Hematopoietic multipotent progenitor cell treated with erythropoietin and hydrocortisone succinate and interleukin-3 and kit ligand, for 4 days (in vitro differentiated cells): ENCODE measurements at places on chromosomes 12 and 14.
A peak's percentile ranks its signal among the peaks of the same experiment; 100 is the strongest.

- DNase-seq, result no peak
Measured at GRCh38 chr12:57716305-57716704, 22.2 kb downstream of the AGAP2 start.

GRCh38 chr12:66141299-66141698, 10.7 kb upstream of the LLPH start:
- DNase-seq, result no peak

DNA sequence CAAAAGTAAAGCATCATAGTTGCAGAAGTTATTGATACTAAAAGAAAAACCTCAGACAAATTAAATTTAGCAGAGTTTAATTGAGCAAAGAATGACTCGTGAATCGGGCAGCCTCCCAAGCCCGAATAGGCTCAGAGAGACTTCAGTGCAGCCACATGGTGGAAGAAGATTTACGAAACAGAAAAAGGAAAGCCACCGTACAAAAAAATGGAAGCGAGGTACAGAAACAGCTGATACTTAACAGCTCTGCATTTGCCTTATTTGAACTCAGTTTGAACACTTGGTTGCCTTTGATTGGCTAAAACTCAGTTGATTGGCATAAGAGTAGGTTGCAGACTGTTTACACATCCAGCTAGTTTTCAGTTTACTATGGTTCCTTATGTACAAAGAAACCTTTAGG, 12.9 kb downstream of the TTC9 start:
- DNase-seq, result no peak

DNA sequence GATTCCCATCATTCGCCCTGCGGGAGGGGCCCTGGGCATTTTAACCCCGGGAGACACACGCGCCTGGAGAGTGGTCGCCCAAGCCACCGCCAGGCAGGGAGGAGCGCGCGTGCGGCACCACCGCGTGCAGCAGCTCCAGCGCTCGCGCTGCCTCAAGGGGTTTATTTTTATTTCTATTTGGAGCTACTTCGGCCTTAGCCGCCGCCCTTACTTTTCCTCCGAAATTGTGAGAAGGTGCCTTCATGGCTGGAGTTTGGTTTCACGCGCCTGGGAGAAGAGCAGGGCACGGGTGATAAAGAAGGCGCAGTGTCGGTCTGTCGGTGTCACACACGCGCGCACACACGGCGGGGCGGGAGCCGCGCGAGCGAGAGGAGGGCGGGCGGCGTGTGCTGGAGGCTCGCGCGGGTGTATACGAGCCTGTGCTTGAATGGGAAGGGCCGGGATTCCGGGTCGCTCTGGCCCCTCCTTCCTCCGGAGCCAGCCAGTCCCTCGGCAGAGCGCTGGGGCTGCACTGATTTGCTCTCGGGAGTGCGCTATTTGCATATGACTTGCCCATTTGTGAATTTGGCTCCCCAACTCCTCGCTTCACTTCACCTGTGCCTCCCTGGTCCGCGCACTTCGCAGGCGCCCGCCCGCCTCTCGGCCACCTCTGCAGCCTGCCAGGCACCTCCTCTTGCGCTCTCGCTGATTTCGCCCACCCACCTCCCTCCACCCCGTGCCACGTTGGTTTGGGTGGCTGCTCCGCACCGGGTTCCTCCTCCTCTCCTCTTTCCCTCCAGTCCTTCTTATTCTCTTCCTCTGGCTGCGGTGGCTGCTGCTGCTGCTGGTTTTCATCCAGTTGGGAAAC, 932.3 kb downstream of the DIO2 start:
- peak; percentile 85 for DNase-seq

DNA sequence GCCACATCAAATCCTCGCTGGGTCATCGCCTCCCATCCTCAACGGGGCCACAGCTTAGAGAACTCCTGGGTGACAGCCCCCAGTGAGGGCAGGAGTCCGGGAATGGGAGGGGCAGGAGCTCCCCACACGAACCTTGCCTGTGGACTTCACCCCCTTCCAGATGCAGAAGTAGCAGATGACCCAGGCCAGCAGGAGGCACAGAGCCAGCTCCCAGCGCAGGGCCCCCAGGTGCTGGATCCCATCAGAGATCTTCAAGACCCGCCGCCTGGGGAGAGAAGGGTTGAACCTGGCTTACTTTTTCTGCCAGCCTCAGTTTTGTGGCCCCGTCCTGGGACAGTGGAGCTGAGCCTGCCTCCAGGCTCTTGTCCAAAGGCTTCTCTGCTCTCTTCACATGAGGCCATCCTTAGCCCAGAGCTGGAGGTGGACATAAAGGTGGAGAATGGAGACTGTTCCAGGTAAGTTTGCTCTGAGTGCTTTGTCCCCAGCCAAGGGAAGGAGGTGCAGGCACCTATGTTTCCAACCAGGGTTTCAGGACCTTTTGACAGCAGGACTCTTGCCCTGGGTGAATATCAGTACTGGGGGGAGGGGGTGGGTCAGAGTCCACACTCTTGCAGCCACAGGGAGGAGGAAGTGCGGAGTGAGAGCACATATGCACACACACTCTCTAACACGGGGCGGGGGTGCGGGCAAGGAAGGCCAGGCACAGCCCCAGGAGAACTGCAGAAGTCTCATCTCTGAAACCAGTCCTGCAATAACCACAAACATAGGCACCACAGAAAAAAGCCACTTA, 23.3 kb upstream of the SLC6A12 start:
- DNase-seq, result no peak

GRCh38 chr12:124512667-124513296, 54.6 kb downstream of the NCOR2 start:
- DNase-seq, result peak; percentile 88

DNA sequence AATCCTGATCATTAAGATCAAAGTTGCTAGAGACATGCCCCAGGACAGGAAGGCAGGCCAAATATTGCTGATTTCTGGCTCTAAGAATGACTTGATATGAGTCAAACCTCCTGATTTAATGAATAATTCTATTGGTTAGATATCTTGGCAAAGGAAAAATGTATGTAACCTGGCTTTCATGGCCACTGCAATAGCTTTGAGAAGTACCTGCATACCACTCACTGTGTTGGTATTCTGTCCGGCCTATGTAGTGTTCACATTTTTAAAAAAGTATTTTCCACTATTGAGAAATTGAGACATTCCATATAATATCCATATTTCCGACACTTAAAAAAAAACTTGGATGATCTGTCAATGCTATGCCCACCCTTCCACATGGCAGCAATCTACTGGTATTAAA, 283.1 kb upstream of the SOX5 start:
- DNase-seq, result no peak

DNA sequence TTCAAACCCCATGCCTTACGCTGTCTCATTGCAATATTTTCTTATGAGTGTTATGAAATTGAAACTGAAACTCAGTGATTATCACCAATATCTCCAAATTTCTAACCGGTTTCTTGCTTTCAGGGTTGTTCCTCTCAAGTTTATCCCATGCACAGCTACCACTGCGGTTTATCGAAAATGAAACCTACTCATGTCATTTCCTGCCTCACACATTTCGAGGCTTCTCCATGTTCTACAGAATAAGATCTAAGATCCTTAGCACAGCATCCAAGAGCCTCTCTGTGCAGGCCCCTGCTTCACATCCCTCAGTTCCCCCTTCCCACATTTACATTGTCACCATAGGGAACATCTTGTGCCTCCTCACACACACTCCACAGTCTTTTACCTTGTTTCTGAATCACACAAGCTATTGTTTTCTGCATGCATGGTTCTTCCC, 45.5 kb upstream of the FAR2 start:
- peak; percentile 85 for DNase-seq

- DNase-seq, result no peak
Measured at GRCh38 chr12:13945641-13946040, 35.8 kb downstream of the GRIN2B start.

GRCh38 chr14:98614741-98615140, 657.3 kb downstream of the BCL11B start:
- DNase-seq, result no peak

GRCh38 chr14:49036266-49036665, 549.9 kb downstream of the RPS29 start:
- DNase-seq, result no peak

DNA sequence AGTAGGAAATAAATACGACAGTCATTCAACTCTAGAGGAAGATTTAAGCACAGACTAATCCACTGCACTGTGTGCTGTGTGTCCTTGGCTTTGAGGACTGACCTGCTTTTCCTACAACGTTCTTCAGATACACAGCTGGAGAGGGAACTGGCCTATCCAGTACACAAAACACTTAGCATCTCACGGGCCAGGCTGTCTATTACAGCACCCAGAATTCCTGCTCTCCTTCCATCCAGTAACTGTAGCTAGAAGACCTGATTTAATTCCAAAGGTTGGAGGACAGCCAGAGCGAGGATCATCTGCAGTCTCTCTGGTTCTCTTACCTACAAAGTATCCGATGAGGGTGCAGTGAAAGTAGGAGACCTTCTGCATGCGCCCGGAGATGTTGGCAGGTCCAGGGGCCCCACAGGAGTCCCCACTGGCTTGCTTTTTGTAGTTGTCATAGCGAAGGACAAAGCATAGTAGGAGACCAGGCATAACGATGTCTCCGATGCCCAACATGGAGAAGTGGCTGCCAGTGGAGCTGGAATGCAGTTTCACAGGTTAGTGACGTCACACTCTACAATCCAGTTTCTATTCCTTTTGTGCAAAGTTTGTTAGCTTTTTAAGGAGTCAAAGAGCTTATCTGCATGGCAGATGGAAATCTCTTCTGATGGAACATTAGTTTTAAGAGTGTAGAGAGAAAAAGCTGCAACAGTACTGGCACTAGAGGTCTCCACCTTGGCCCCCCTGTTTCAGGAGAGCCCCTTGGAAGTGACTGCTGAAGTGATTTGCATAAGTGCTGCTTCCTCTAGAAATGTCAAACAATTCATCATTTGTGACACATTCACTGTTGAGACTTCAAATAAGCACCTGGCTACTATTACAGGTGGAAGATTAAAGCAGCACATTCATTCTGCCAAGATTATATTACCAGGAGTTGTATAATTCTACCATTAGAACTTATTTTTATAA, 41.7 kb downstream of the ACADS start:
- no peak for DNase-seq

DNA sequence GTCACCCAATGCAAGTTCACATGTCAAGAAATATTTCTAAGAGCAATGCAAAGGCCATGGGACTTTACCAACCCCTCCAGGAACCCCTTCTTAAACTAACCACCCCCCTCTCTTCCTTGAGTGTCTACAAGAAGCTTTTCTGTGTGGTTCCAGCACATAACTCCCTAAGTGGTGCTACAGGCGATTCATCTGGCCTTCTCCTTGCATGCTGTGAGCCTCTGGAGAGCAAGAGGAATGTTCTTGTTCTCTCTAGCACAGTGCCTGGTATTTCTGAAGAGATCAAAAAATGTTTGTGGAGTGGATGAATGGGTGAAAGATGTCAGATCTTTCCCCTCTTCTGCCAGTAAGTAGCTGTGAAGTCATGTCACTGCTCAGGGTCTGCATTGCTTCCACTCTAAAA, 5.9 kb upstream of the RNASE12 start:
- DNase-seq, result no peak

DNA sequence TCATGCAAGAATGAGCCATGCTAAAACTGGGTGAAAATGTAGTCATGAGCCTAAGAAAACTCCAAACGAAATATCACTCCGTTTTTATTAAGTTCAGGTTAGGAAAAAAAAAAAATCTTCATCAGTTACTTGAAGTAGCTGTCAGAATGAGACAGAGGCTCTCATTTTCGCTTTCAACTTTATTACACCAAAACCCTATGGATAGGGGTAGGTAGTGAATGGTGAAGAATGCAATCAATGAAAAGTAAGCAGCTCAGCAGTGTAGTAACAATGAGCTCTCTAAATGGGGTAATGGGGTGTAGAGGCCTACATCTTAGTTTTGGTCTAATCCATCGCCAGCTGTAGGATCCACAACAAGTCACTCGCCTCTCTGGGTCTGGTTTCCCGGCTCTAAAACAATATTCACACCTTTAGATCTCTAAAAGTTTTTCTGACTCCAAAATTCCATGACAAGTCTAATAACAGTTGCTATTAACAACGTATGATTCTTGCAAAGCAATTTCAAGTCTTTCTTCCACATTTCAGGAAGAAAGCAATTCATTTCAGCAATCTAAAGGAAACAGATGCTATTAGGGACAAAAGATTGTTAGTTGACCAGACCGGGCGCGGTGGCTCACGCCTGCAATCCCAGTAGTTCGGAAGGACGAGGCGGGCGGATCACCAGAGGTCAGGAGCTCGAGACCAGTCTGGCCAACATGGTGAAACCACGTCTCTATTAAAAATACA, 1.7 kb downstream of the BTBD7 start:
- peak; percentile 25 for DNase-seq

DNA sequence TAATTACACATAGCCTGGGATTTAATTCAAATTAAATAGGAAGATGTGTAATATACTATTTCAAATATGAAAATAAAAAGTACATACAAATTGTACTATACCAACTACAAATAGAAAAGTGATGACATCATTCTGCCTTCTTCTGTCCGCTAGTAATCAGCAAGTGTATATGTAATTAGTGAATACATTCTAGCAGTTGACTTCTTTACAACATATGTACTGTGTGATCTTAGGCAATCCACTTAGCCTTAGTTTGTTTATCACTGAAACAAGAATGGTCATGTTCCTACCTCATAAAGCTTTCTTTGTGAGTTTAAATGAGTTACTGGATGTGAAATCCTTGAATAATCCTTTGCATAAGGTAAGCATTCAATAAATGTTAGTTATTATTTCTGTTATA, 7.8 kb upstream of the LUM start:
- DNase-seq, result no peak

GRCh38 chr14:102686196-102686801, 91.0 kb upstream of the TRAF3 start:
- DNase-seq, result peak; percentile 44

GRCh38 chr12:65533177-65533883, 254.8 kb downstream of the MSRB3 start:
- peak; percentile 7 for DNase-seq

GRCh38 chr14:30623412-30624131, 1.5 kb downstream of the SCFD1 start:
- no peak for DNase-seq

DNA sequence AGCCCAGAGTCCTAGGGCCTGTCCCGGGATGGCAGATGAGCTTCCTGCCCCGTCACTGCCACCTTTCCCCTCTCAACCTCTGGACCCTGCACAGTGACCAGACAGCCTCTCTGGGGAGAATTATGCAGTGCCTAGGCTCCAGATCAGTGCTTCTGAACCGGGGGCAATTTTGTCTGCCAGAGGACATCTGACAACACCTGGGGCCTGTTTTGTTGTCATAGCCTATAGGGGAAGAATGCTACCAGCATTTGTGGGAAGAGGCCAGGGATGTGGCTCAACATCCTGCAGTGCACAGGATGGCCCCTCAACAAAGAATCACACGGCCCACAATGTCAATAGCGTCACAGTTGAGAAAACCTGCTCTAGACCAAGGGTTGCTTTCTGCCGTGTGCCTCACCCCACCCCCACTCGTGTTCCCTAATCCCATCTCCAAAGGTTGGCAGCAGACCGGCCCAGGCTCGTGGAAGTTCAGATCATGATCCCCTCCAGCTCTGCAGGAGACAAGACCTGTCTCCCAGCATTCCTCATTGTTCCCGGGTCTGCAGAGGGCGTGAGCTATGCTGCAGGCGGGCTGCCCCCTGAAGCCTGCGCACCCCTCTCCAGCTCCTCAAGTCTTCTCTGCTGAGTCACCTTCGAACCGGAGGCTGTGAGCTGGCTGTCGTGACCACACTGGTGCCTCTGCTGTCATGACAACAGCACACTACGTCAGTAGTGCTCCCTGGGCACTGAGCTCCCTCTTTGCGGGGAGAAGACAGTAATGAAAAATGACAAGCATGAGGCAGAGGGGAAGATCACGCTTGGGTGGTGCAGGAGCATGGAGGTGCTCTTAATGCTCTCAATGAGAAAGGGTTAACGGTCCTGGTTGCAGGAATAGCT, 2.0 kb upstream of the GAPDH start:
- DNase-seq, result peak; percentile 97

GRCh38 chr12:30989754-30990153, 63.2 kb downstream of the TSPAN11 start:
- peak; percentile 81 for DNase-seq
